ENCODE measurements at places on chromosomes 4 and X.

GRCh38 chr4:24973747-24974601, 56.8 kb downstream of the LGI2 start:
- DNase-seq, result peak; percentile 49

GRCh38 chr4:141174457-141174856, 41.2 kb upstream of the RNF150 start:
- DNase-seq, result no peak

DNA sequence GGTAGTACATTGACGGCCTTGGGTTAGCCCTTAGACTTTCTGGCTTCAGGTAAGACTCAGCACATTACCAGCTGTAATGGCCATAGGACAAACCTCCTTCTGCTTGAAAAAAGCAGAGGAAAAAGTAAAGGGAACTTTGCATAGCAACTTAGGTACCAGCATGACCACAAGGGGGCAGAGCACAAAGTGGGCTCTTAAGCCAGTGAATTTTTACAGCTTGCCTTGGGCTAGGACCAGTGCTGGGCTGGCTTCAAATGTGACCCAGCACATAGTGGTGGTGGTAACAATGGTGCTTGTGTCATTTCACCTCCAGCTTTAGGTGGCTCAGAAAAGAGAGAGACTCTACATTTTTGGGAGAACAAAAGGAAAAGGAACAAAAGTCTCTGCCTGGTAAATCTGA, 66.1 kb downstream of the KLHL4 start:
- no peak for DNase-seq

- no peak for DNase-seq
These were observed 174.0 kb upstream of the MAP3K15 start for GRCh38 chrX:19689170-19689779.

- no peak for DNase-seq
These were observed 2.6 kb upstream of the SMARCA1 start for GRCh38 chrX:129525896-129526295.

GRCh38 chrX:109952985-109953905, 49.7 kb upstream of the TMEM164 start:
- no peak for DNase-seq

DNA sequence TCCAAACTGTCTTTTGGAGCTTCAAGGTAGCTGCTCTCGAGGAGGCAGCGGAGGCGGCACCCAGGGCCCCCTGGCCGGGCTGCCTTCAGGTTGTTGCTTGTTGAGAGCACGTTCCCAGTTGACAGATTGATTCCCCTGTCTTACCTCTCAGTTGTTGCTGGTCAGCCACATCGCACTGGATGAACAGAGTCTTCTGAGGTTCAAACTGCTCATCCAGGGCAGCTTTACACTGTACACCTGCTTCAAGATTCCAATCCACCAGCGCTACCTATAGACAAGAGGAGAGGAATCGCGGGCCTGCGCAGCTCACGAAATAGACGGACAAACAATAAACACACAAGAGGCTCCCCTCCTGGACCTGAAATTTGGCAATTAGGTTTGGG, 497 bp downstream of the HPGD start:
- no peak for DNase-seq

- no peak for DNase-seq
These were observed 69.0 kb downstream of the HPRT1 start for GRCh38 chrX:134528960-134529359.

DNA sequence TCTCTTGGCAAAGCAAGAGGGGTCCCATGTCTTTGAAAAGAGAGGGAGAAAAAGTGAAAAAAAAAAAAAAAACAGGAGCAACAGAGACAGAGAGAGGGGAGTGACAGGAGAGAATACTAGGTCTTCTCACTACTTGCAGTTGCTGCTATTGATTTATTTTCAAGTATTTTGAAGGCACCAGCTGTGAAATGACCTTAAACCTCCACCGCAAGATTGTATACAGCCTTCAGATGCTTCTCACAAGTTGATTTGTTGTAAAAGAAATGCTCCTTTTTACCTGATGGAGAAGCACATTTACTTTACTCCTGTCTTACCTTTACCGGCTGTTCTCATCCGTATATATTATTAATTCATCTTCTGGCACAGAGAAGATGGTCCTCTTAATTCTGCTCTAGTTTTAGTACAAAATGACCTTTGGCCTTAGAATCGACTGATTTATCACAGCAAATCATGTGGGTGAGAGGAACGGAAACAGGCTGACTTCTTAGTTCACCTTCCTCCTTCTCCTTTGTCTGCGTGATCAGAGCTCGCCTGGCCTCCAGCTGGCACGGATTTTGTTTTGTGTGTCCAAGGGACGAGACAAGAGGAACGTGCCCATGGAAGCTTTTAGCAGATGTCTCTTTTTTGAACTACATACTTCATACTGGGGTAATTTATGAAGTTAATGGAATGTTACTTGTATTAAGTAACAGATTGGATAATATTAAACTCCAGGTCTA, 82.4 kb upstream of the PACRGL start:
- DNase-seq, result peak; percentile 70

DNA sequence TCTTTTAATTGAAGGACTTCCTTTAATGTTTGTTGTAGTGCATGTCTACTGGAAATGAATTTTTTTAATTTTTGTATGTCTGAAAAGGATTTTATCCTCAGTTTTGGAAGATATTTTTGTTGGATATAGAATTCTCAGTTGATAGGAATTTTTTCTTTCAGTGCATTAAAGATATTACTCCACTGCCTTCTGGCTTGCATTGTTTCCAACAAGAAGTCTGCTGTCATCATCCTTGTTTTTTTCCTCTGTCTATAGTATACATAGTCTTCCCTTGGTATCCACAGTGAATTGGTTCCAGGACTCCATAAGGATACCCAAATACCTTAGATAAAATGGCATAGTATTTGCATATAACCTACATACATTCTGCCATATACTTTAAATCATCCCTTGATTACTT, 33.5 kb downstream of the SCD5 start:
- DNase-seq, result no peak

- no peak for DNase-seq
These were observed 261.2 kb downstream of the CBLL2 start for GRCh38 chrX:22533898-22534297.

Data from left renal cortex interstitium (tissue), 4 donors.